ENCODE measurements at places on chromosomes 7 and 10.

DNA sequence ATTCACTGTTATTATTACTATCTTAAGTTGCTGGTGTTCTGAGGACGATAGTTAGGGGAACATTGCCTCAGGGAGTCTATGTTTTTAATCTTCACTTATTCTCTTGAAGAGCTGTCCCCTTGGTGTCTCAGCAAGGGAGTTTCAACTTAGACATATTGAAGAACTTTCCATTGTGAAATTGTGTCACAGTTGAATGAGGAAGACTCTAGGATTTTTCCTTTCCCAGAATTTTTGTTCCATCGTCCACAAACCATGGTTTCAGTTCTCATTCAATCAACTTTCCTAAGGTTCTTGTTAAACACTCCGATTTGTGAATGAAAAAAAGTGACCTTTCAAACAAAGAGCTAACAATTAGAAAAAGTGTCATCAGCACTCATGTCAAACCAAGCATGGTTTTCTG lies 128.3 kb downstream of the GATA3 start:
- no peak for DNase-seq

DNA sequence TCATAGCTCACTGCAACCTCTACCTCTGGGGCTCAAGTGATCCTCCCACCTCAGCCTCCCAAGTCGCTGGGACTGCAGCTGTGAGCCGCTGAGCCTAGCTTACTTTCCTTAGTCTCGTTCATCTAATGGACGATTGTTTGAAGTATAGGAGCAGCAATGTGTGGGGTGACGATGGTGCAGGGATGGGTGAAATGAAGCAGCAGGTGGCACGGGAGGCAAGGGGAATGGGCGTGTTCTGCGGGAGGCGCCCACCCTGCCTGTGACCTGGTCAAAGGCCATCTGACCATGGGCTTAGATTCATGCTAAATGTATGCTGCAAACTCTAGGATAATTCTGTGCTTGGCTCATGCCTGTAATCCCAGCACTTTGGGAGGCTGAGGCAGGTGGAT lies 210.7 kb downstream of the MAD1L1 start:
- DNase-seq = no peak

- DNase-seq = no peak
Observed at GRCh38 chr7:150945171-150945852, 32.8 kb downstream of the KCNH2 start.

- no peak for DNase-seq
Observed at GRCh38 chr7:57339198-57339944, 110.6 kb upstream of the ZNF716 start.

DNA sequence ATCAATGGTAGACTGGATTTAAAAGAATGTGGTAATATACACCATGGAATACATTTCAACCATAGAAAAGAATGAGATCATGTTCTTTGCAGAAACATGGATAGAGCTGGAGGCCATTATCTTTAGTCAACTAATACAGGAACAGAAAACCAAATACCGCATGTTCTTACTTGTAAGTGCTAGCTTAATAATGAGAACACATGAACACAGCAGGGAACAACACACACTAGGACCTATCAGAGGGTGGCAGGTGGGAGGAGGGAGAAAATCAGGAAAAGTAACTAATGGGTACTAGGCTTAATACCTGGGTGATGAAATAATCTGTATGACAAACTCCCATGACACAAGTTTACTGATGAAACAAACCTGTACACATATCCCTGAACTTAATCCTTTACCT lies 1435.2 kb downstream of the REEP3 start:
- no peak for DNase-seq

DNA sequence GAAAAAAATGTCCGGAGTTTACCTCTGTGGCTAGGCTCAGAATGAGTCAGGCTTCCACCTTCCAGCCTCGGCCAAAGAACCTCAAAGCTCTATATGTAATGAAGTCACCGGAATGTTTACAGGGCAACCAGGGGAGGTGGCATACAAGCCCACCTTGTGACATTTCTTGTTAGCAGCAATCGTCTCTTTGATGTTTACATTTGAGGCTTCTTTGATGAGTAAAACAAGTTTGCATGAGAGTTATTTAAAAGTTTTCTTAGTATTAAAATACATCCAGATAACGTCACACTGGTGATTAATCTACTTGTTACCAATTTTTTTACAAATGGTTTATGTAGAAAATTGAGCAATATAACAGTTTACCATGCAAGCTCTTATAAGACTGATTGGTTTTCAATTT lies 133.1 kb upstream of the ADAM12 start:
- DNase-seq = no peak

GRCh38 chr10:30719832-30720231 lies 90.3 kb upstream of the LYZL2 start:
- DNase-seq = no peak

DNA sequence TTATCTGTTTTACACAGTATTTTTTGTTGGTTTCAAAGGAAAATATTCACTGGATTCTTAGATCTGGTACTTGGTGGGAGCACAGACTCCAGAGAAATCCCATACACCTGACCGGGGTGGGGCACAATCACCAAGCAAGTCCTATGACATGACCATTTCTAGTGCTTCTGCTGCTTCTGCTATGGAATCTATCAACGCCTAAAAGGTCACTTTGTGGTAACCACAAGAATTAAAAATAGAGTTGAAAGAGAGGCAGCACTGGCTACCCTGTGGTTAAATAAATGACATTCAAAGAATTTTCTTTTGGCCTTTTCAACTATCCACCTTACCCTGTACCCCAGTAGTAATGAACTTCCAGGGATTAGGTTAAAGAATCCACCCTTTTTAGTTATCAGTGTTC lies 329.9 kb upstream of the VWC2 start:
- no peak for DNase-seq
